ENCODE measurements at places on chromosomes 5 and 9.

DNA sequence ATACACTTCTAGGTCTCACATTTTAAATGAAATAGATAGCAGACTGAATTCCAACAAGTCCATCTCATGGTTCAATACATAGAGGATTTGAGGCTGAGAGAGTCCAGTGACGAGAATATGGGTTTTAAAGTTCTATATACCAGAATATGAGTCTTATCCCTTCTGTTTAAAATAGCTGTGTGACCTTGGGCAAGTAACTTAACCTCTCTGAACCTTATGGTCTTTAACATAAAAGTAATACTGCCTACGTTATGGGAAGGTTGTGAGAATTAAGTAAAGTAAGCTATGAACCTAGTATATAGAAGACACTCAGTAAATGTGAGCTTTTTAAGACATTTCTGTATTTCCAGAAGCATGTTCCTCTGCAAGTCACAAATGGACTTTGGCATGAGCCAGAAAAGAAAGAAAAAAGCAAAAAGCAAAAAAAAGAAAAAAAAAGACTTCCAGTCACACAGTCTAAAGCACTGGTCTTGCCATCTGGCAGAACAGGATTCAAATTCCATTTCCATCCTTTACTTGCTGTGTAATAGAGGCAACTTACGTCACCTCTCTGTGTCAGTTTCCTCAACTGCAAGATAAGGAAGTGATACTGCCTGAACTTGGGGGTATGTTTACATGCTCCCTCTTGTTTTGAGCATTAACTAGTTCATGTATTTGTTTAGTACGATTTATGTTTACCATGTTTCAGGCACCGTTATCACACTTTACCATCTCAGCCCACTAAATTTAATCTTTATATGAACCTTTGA lies 248.2 kb downstream of the TRIM32 start:
- DNase-seq, result no peak

DNA sequence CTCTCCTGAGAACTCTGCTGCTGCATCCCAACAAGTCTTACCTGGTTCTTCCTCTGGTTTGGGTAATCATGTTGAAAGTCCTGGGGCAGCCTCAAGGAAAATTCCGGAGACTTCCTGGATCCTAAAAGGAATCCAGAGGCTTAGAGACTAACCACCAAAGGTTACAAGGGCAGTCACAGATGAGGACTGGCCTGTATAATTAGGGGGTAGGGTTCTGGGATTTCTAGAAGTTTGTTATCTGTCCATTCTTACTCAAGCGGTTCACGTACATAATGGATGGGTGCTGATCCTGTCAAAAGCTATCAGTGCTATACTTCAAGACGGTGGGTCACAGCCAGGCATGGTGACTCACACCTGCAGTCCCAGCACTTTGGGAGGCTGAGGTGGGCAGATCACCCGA lies 51.4 kb upstream of the EPB41L4B start:
- DNase-seq, result no peak

DNA sequence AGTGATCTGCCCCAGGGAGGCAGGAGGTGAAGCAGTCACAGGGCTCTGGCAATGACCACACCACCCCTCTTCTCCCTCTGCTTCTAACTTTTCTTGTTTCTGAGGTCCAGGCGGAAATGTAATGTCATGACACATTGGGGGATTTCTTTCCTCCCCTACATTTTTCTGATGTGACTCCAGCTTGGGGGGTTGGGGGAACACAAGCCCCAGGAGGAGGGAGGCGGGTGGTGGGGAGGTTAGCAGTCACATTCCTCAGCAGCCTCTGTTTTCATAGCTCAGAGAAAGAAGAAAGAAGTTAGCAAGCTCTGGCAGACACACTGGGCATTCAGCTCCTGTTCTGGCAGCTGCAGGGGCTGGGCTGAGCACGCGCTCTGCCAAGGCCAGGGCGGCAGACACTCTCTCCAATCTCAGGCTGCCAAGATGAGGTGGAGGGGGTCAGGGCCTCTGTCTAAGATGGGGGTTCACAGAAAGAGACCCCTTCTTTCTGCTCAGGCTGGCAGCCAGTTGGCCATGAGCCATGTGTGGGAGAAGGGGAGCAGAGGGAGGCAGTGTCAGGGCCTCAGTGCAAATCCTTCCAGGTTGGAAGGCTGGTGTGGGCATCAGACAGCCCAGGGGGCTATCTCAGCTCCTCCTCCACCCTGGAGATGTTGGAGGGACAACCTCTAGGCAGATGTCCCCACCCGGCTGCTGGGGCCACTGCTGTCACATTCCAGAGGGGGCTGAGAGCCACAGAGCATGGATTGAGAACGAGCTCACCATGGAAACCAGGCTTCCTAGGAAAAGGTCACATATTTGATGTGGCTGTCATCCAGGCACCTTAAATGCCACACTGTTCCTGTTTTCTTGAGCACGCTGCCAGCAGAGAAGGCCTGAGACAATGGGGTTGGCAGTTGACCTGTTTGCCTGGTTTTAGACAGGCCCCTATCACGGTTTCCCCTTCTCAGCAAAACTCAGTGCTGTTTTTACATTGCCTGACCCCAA lies 20.1 kb upstream of the PFDN1 start:
- DNase-seq, result no peak

GRCh38 chr5:170626507-170627150 lies 122.8 kb downstream of the KCNIP1 start:
- DNase-seq, result no peak

DNA sequence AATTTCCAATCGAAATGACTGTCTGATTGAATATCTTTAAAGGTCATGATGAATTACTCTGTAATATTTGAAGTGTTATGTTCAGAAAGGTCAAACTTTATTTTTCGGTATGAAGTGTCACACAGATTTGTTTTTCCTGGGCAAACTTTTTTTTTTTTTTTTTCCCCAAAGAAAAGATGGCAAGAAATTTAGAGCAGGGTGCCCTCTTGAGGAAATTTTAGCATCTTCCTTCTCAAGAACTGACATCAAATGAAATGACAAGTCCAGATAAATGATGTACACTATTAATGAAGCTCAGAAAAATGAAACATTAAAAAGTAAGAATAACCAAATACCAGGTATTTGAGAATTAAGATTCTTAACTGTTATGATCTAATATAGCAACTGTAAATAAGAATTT lies 123.6 kb downstream of the INVS start:
- DNase-seq, result no peak

DNA sequence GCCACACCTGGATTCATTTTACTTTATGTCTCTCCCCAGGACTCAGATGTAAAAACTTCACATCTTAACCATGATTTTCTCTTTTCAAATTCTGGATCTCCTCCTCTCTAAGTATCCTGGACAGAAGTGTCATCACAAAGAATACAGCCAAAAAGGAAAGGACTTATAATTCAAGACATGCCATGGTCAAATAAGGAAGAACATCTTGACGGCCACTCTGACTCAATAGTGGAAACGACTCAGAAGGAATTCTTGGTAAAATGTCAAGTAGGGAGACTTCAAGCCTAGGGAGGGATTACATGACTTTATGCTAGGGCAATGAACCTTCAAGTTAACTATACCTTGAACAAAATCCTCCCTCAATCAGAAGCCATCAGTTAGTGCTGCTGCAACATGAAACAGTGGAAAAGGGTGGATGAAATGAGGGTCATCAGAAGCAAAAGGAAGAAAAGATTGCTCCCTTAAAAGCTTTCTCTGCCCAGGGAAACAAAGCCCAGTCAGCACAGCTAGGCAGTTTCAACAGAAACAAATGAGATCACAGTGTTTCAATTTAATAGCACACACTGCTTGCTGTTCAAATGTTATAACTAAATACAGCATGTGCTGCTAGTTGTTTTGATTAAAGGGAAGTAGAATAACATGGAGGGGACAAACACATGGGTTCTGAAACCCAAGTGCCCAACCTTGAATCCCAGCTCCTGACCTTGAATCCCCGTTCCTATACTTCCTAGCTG lies 101.4 kb downstream of the LPAR1 start:
- no peak for DNase-seq

- DNase-seq, result no peak
Measured at GRCh38 chr9:122091682-122092592, 1.2 kb downstream of the TTLL11 start.

GRCh38 chr5:654071-654778 lies 38.9 kb downstream of the TPPP start:
- no peak for DNase-seq

- no peak for DNase-seq
Measured at GRCh38 chr5:67695369-67695768, 498.8 kb upstream of the CD180 start.

- DNase-seq, result no peak
Measured at GRCh38 chr5:37391591-37391990, 12.5 kb downstream of the WDR70 start.

DNA sequence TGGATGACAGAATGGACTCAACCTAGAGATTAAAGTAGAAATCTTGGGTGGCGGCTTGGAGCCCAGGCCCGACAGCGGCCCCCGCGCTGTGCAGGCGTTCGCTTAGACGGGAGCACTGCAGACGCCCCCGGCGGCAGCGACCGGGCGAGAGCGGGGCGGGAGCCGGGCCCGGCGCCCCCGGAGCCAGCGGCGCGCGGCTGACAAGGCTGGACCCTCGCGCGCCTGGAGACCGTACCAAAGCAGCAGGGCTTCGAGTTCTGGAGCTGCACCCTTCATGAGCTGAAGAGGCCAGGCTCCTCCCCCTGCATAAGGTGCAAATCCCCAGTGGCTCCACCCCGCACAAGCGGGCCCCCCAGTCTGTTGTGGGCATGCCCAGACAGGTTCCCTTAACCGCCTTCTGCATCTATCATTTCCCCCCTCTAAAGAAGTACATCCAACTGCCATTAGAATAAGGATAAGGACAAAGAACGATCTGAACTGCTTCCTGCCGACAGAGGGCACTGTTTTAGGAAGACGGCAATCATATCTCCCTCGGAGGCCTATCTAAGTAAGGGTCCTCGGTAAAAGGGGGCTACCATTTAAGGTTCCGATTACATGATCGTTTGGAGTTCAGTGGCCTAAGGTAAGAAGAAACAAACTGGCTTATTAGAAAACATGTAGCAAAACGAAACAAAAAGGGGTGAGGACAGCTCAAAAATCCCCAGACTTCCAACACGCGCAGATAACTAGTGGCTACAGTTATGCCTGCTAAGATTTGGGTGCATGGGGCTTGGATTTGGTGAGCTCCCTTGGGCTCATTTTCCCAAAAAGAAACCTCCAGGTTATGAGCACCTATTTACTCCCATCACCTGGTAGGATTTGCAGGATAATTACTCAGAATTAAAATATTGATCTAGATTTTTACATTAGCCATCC lies 66.3 kb downstream of the RGMB start:
- DNase-seq, result no peak

DNA sequence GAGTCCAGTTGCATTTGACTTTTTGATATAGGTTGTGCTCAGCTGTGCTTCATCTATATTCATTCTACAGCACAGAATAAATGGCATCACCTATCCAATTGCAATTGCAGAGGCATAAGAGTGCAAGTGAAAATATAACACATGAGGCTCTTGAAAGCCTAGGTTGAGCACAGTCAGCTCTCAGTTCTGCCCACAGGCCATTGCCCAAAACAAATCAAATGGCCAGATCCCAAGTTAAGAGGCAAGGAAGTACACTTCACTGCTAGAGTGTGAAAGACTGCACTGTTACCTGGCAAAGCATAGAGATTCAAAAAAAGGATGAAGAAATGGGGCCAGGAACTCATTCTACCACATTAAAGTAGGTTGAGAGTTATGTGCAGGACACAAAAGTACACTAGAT lies 305.5 kb upstream of the SEMA6A start:
- DNase-seq, result no peak

DNA sequence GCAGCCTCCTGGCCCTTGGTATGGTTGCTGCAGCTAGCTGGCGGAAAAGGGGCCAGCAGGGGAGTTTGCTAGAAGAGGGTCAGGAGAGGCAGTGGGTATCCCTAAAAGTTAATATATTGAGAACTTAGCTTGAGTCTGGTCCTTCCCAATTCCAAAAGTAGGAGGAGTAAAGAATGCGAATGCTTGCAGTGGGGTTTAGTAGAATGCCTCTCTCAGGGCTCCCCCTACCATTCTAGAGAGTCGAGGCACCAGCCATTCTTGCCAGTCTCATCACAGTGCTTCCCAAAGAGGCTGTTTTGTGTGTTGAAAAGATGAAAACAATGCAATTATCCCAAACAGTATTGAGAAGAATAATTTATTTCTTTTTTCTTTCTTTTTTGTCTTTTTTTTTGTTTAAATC lies 26.4 kb downstream of the TTC39B start:
- DNase-seq, result no peak

DNA sequence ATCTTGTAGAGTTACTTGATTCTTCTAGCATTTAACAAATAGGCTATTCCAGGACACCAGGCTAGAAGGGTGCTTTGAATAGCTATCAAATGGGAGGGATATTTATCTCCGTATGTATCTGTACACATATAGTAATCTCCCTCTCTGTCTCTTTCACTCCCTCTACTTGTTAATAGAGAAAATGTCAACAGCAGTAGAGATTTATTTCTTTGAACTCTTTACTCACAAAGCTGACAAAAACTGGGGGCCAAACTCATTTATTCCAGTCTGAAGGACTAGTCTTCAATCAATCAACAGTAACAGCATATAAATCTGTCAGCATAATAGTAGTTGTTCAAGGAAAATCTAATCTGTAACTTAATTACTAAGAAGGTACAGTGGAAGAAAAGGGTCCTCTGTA lies 78.2 kb upstream of the FER start:
- DNase-seq, result no peak

GRCh38 chr5:142171270-142171669 lies 62.7 kb downstream of the NDFIP1 start:
- no peak for DNase-seq

DNA sequence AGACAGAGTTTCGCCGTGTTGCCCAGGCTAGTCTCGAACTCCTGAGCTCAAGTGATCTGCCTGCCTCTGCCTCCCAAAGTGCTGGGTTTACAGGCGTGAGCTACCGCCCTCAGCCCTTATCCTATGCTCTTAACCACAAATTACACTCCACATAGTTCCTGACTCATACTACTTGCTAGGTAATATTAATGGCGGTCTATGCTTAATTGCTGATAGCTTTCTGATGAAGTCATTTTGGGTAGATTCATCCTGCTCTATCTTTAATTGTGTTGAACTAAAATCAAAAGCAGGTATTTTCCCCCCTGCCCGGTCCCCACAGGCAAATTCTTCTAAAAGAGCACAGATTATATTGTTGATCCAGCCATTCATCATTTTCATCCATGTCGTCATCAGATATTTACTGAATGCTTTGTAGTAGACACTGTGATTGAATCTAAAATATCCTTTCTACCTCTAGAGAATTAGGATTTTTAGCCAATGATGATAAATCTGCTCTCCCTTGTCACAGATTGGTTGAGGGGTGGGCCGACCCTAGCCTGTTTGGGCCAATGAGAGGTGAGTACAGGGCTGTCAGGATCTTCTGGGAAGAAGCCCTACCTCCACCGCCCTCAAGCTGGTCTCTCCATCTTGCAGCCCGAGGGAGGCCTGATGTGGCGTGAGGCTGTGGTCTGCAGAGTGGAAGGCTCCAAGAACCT lies 144.8 kb downstream of the NR3C1 start:
- no peak for DNase-seq

- no peak for DNase-seq
Measured at GRCh38 chr5:131716650-131717049, 80.2 kb downstream of the FNIP1 start.

DNA sequence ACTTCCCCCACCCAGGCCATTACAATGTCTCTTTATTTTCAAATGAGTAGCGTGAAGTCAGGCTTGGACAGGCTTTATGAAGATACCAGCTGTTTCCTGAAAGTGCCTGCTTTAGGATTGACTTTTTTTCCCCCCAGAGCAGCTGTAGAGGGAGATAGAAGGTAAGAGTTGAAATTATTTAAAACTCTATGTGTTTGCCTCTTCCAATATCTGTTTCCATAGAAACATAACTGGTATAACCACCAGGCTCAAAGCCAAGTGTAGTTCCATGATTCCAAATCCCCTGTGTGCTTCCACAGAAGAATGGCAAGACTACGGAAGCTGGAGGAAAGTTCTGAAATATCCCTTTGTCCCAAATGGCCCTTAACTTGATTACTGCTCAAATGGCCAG lies 87.4 kb upstream of the TBC1D2 start:
- no peak for DNase-seq

All from NCI-H1930 (cell line).